Aortic smooth muscle cell (primary cell): ENCODE measurements at places on chromosomes 7 and 10. TPM values are rescaled to one million over a fixed set of nuclear protein-coding genes. Genes with fewer than 3 reads are reported as not detected.

CALD1 gene
- total RNA-seq = 313 and 329 TPM in 2 replicates

RPEL1 gene
- 0.12 TPM in 1 of 2 replicates, not detected in the other for total RNA-seq

EGR2 gene
- under 0.01 and 0.25 TPM in 2 replicates for total RNA-seq

CCDC201 gene
- not detected in 2 replicates for total RNA-seq

SEMA4G gene
- 0.13 and 0.31 TPM in 2 replicates for total RNA-seq
